GM23338 (cell line): ENCODE measurements at places on chromosomes 16 and 17. TPM values are rescaled to one million over a fixed set of nuclear protein-coding genes. Genes with fewer than 3 reads are reported as not detected.
A peak's percentile ranks its signal among the peaks of the same experiment; 100 is the strongest.

NEUROD2 gene
- total RNA-seq = not detected in 2 replicates

DNA sequence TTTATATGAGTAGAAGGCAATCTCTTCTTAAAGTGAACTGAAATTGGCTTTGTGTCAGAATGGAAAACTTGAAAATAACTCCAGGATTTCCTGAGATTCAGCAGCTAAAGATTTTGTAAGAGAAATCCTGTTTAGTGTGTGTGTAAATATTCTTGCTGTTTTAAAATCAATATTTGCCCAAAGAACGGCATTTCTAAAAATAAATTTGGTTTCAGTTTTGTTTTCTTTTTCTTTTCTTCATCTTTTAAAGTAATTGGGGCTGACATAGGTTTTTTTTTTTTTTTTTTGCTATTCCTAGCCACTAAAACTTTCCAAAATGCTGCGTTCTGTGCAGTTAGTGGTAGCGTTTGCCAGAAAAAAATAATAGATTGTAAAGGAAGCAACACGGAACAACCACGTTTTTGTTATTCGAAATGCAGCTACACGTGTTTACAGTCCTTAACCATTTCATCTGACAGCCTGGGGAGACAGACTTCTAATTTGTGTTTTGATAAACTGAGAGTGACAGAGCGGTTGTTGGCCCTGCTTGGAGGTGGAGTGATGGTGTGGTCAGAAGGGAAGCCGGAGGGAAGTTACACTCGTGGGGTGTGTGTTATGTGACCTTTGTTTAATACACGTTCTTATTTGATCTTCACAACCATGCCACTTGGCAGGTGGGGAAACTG lies 21.6 kb upstream of the SMPD3 start:
- no peak for DNase-seq

DNA sequence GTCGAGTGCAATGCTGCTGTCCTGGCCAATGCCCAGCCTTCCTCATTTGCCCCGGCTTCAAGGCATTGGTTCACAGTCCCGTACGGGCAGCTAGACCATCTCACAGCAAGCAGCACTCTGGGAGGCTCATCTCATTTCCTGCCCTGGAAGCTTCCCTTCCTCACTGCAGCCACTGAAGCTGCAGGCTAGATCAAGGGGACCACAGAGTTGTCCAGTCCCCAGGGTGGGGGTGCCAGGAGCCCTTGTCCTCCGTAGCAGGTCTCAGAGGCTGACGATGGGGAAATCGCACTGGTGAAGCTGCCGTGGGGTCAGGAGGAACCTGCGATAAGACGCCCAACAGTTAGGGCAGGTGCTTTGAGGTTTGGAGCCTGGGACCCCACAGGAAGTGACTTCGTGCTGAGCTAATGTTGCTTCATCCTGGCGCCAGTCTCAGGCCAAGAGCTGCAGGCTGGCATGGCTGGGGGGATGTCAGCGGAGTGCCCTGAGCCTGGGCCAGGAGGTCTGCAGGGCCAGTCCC lies at the start of gene SPNS3:
Gene SPNS3 (plus strand): TSS at position 426 of the 517 bp plus-strand sequence. CDS start 28 bp downstream, at position 454.
- DNase-seq = no peak

GRCh38 chr17:20784100-20784665 lies 204.7 kb downstream of the CDRT15L2 start:
- DNase-seq = no peak

MT1G gene
- 176 and 184 TPM in 2 replicates for total RNA-seq

- DNase-seq = peak; percentile 96
Measured at GRCh38 chr17:49880291-49881053, 32.6 kb upstream of the TAC4 start.

DNA sequence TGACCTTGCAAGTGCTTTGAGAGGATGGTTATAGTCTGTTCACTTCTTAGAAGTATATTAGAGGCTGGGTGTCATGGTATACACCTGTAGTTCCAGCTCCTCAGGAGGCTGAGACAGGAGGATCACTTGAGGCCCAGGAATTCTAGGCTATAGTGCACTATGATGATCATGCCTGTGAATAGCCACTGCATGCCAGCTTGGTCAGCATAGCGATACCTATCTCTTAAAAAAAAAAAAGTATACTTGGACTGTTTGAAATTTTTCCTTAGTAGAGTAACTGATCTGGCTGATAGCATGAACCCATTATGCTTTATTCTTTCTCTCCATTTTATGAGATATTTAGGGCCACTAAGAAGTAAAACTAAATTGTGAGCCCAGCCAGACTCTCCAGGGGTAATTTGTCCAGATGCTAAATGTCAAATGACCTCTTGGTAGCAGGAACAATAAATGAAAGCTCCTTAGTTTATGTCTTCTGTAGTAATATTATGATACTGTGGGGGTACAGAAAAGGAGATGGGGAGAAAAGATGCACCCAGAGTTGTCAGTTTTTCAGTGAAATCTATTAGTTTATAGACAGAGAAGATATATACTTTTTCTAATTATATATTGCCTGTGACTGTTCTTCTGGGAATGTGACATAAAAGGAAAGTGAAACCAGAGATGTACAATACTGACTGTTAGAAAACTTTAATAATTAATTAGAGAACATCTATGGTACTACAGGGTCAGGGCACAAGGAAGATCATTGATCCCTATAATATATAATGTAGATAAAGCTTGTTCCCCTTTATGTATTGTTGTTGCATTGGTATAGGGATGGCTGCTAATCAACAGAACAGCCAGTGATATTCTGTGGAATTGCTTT lies 335.3 kb upstream of the TBX2 start:
- DNase-seq = no peak

GRCh38 chr17:17782523-17783115 lies 54.2 kb downstream of the SREBF1 start:
- peak; percentile 61 for DNase-seq

- DNase-seq = no peak
Measured at GRCh38 chr17:540631-541030, 174.0 kb downstream of the VPS53 start.

DNA sequence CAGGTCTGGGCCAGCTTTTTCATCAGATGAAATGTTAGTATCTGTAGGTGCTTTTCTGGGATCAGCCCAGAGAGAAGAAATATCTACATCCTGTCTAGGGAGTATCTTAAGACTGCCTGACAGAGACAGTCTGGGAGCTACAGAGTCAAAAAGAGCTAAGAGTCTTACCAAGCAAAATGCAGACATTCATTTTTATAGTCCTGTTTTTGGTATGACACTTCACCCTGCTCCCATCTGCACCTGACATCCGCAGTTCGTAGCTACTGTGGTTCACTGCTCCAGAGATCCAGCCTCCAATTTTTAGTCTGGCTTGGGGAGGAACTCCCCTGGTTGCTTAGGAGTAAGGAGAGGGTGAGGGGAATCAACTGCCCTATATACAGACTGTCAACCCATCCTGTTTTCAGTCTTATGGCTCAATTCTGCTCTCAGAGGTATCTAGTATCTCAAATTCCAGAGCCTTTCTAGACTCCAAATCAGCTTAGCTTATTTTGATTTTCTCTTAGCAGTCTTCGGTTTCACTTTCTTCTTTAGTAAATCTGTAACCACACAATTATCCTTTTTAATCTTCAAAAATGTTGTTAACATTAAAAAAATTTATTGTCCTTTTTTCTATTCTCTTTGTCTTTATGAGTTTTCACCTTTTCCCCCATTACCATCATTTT lies 97.8 kb downstream of the TMEM100 start:
- DNase-seq = no peak

PIRT gene
- total RNA-seq = not detected in 2 replicates

- no peak for DNase-seq
Measured at GRCh38 chr16:51648526-51648925, 497.5 kb upstream of the SALL1 start.

DNA sequence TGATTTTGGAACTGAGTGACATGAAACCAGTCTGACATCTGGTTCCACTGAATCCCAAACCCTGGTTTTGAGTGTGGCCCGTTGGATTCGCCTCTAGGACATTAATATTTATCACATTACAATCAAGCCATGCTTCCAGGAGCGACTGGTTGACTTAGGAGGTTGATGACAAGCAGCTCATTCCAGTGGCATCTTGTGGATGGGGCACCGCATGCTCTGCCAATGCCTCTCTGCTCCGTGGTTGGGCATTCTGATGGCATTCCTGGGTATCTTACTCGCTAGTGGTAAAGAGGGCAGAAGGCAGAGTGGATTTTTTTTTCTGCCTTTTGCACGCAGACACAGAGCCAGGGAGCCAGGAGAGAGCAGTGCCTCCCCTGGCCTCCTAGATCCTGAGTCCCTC lies 31.4 kb downstream of the CACNG4 start:
- no peak for DNase-seq

GRCh38 chr17:72967977-72968585 lies 124.4 kb downstream of the SLC39A11 start:
- no peak for DNase-seq

TUBB3 gene
- total RNA-seq = 431 and 443 TPM in 2 replicates

- no peak for DNase-seq
Measured at GRCh38 chr17:59621771-59622170, 2.1 kb downstream of the CLTC start.

DNAH9 gene
- 0.27 TPM in 1 of 2 replicates, not detected in the other for total RNA-seq

GRCh38 chr17:35338230-35338629 lies 35.2 kb downstream of the SLFN11 start:
- no peak for DNase-seq

RPL26 gene
- 3,158 and 4,450 TPM in 2 replicates for total RNA-seq

SETD6 gene
- total RNA-seq = 54.0 and 61.3 TPM in 2 replicates

GRCh38 chr17:69723316-69723715 lies 308.8 kb downstream of the MAP2K6 start:
- no peak for DNase-seq

GRCh38 chr17:3794557-3795389 lies 6.2 kb downstream of the ITGAE start:
- no peak for DNase-seq

GRCh38 chr16:883781-884180 lies 83.2 kb upstream of the GNG13 start:
- no peak for DNase-seq

DNA sequence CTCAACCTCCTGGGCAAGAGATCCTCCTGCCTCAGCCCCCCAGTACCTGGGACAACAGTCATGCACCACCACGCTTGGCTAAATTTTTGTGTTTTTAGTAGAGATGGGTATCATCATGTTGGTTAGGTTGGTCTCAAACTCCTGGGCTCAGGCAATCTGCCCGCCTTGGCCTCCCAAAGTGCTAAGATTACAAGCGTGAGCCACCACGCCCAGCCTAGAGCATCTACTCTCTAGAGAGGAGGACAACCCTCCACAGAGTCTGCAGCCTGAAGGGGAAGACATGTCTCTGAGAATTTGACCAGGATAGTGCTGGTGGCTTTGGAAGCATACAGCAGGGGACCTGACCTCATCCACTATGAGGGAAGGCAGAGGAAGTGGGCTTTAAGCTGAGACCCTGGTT lies 4.7 kb upstream of the GRB2 start:
- no peak for DNase-seq

DNA sequence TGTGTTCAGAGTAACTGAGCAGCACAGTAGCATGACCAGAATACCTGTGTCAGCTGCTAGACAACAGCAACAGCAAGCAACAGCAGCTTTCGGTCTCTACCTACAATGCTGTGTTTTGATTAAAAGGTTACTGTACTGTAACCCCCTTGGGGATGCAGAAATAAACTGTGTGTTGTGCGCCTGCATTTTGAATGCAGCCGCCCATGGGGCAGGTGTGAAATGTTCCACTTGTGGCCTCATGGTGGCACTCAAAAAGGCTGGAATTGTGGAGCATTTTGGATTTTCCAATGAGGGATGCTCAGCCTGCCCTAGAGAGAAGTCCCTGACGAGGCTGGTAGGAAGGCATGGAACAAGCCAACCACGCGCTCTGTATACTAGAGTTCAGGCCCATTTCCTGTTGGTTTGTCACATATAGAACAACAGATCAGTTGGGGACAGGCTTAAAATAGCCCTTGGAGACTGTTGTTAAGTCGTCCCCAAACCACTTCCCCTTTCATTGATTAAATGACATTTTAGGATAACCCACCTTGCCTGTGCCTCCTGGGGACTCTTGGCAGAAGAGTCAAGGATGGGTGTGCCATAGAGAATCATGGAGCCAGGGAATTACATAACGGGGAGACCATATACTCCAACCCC lies 27.1 kb downstream of the SCPEP1 start:
- DNase-seq = peak; percentile 62

DHRS7C gene
- not detected in 2 replicates for total RNA-seq
